ENCODE measurements at places on chromosomes 6 and 20. TPM values are rescaled to one million over a fixed set of nuclear protein-coding genes. Genes with fewer than 3 reads are reported as not detected.
A peak's percentile ranks its signal among the peaks of the same experiment; 100 is the strongest.

Gene PLCB4
- total RNA-seq, result not detected

DNA sequence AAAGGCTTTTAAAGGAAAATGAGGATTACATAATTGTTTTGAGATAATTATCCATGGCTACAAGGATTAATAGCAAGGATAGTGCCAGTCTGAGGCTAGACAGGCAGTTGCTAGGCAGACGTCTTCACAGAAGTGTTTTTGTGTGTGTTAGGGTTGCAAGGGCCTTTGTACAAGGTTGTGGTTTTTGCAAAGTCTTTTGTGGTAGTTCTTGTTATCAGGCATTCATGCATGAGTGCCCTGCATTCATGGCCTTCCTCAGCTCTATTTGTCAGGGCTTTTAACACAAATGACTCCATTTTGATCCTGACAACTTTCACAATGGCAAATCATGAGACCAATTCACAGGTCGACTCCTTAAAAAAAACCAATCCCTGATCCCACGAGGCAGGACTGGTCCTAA lies 68.1 kb upstream of the TXNDC5 start:
- no peak for DNase-seq

- DNase-seq, result peak; percentile 44
Measured at GRCh38 chr6:21438237-21438985, 155.1 kb upstream of the SOX4 start.

- no peak for DNase-seq
Measured at GRCh38 chr6:89348372-89348771, 4.2 kb downstream of the UBE2J1 start.

Data from activated CD4-positive, alpha-beta memory T cell treated with anti-CD3 and anti-CD28 coated beads, Interleukin-2, amount 10 ng/mL, durations not matched to agents 7 days and 5 days (primary cell).